ENCODE measurements at places on chromosomes 2 and 18.

GRCh38 chr2:112092286-112093041, 37.4 kb downstream of the TMEM87B start:
- no peak for DNase-seq

GRCh38 chr2:223418604-223419199, 183.5 kb downstream of the SCG2 start:
- no peak for DNase-seq

DNA sequence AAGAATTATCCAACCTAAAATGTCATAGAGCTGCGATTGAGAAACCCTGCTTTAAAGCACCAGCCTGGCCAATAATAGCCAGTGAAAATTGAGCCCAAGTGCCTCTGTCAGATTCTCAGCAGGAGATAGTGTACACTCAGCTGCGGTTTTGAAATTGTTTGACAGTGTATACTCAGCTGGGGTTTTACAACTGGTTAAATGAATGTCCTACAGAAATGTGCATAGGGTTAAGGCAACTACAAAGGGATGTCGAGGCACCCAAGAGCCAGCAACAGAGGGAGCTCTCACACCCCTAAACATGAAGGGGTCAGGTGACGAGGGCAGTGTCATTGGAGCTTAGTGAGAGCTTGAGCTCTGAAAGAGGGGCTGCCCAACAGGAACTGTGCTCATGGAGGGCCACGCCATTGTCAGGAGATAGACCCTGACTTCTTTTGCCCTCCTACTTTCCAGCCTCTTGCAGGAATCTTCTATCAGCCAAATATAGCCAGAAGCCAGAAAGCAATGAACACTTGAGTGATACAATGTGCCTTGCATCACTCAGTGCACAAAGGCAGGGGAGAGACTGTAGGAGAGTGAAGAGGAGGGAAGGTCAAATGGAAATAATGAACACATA, 15.1 kb downstream of the ACTG2 start:
- no peak for DNase-seq

- no peak for DNase-seq
Measured at GRCh38 chr2:34601561-34601960, 1002.5 kb upstream of the FAM98A start.

DNA sequence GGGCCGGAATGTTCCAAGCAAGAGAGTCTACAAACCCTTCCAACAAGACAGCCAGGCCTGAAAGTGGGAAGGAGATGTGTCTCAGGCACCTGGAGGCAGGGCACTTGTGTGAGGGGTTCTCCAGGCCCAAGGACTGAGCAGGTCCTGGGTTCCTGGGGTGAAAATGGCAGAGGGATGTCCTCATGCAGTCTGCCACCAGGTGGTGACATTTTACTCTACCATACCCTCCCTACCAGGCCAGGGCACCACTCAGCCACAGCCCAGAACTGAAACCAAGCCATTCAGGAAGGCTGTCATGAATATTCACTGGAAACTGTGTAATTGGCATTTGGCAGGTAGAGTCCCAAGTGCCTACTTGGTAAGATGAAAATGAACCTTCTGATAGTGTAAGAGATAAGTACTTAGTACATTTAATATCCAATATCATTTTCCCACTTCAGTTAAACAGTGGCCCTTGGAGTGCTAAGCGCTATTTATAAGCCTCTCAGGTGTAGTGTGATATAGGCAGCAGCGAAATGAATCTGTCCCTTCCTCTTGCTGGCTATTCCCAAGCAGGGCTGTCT, 185.1 kb downstream of the MYO5B start:
- no peak for DNase-seq

DNA sequence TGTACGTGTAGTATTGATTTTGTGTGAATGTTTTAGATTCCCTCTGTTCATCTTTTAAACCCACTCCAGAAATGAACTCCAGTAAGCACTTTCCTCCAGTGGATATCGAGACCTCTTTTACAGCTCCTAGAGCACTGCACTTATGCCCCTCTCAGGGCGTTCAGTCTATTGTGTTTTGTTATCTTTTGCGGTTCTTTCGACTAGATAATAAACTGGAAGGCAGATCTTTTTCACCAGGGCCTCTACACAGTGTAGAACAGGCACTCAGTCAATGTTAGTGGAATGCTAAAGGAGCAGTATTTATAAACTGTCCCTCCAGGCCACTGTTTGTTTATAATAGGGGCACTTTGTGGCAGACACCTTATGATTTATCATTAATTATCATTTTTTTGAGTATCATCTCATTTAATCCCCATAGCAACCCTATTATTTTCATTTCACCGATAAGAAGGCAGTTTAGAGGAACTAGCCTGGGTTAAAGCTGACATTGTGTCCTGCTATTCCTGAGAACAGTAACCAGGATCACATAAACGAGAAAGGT, 742 bp upstream of the SOS1 start:
- DNase-seq = no peak

DNA sequence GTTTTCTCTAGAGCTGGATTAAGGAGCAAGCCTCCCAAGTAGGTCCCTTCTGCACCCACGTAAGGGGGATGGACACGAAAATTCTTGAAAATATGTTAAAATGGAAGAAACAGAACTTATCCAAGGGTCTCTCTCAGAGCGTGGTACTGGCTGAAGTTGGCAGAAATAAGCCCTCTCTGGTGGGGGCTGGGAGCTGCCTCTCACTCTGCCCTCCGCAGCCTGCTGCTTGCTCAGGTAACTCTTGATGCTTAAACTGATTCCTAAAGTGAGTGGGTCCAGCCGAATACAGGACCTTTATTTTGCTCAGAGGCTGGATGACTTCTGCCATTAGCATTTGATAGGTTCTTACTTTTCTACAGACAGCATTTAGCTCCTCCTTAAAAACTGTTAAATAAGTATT, 78.1 kb downstream of the SPHKAP start:
- DNase-seq = no peak

DNA sequence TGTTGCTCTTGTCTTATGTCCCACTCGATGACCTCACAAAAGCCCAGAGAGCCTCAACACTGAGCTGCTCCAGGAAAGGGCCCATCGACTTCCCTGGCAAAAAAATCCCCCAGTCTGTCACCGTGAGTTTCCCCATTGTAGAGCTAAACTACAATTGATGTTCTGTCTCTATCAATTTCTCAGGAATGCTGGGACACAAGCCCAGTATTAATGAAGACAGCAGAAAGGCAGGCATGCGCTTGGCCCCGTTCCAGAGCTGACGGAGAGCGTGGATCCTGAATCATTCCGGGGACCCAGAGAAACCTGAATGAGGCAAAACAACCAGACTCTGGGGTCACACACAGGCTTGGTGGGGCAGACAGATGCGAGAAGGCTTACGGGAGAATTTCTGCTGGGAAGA, 146.9 kb downstream of the TTC32 start:
- no peak for DNase-seq

GRCh38 chr2:211766689-211767088, 771.9 kb downstream of the ERBB4 start:
- no peak for DNase-seq

GRCh38 chr2:69103419-69103818, 90.4 kb downstream of the ANTXR1 start:
- no peak for DNase-seq

DNA sequence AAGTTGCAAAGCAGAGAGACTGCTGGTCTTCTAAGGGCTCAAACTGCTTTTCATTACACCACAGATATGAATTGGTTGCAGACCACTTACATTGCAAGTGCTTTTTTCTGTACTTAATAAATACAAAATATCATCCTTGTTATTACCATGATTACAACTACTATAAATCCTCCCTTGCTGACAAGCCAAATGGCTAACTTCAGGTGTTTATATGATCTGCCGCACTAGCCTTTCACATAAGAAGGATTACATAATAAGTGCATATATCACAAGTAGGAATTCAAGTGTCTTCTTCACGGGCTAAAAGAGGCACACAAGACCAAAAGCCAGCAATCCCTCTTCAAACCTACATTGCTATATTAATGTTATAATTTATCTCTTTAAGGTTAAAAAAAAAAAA, 373.0 kb downstream of the ZEB2 start:
- DNase-seq = no peak

- no peak for DNase-seq
Measured at GRCh38 chr2:226579519-226579918, 220.1 kb downstream of the IRS1 start.

DNA sequence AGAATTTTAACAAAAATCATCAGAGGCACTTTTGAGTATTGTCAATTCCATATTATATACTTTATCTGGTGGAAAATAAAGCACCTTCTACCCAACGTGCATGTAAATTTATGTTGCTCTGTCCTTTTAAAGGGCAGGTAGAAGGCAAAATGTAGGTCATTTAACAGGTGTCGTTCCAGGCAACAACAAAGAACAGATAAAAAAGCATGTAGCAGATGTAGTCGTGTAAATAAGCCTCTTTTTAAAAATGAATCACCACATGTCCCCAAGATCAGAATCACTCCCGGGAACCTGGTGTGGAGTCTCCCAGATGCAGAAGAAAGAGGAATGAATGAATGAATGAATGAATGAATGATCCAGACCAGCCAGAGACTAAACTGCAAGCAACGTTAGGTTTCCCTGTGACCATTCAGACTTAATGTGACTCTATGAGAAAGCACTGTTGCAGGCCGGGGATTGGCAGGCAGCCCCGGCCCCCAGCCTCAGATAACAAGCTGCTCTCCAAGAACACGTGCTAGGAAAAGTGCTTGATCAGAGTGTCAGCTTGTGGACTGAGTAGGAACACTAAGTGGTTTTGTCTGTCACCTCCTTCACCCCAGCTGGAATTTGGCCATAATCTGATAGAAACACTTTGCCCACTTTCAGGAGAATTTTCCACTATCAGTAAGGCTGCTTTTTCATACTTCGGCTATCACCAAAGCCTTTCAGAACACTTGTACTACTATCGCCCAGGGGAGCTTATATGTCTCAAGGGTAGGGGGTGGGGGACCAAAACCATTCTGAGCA, 100.6 kb downstream of the CDK15 start:
- DNase-seq = no peak

GRCh38 chr2:66661253-66662173, 226.6 kb downstream of the MEIS1 start:
- DNase-seq = no peak

DNA sequence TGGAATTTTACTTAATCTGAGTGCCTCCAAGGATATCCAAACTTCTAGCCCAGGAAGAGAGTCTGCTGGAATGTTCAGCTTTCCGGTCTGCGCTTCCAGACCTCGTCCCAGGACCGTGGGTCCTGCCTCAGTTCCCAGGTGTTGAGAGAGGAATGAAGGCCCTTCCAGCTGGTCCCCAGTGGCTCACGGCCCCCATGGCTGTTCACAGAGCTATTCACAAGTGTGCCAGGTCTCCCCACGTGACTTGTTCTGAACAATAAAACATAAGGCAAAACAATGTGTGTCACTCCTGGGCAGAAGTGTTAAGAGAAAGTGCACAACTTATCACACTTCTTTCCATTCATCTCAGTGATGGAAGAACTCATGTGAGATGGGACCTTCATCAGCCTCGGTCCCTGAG, 20.1 kb upstream of the TEX51 start:
- no peak for DNase-seq

GRCh38 chr18:31614044-31614443, 22.4 kb downstream of the TTR start:
- no peak for DNase-seq

DNA sequence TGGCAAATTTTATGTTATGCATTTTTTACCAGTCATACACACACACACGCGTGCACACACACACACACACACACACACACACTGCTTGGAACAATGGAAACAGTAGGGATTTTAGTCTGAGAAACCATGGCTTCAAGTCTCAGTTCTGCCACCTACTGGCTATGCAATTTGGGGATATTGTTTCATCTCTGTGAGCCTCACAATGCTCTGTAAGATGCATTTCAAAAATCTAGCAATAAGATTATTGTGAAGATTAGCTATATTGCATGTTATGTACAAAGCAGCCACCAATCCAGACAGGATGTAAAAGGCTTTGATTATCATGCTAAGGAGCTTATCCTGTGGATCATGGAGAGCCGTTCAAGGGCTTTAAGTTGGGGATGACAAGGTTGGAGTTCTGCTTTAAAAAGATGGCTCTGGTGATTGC, 401.4 kb downstream of the NBAS start:
- DNase-seq = no peak

DNA sequence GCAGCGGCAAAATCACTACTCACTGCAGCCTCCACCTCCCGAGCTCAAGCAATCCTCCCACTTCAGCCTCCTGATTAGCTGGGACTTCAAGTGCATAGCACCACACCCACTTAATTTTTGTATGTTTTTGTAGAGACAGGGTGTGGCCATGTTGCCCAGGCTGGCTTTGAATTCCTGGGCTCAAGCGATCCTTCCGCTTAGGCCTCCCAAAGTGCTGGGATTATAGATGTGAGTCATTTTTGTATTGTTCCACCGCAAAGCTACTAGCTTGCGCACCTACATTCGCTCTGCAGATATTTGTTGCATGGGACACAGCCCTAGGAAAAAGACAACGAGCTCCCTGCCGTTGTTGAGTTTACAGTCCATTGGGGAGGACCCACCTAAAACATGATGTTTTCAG, 173.5 kb upstream of the AGAP1 start:
- DNase-seq = no peak
